ENCODE measurements at places on chromosomes 11 and 22. TPM values are rescaled to one million over a fixed set of nuclear protein-coding genes. Genes with fewer than 3 reads are reported as not detected.

DNA sequence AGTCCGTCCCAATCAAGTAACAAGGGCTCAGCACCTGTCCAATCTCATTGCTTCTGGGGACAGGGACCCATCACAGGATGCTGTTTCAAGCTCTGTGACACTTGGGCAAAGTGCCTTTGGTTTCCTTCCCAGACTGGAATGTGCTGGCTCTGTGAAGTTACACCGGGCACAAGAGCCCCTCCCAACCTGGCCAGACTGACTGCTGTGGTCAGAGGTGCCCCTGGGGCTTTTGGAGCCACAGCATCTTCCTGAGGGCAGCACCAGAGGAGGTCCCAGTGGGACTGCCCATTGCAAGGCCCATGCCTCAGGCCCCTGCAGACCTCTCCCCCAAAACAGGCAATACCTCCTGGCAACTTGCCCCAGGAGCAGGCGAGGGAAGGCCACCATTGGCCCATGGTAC lies 155.2 kb upstream of the GRK3 start:
- DNase-seq = no peak
- H3K27me3 ChIP-seq = peaks cover 6% of the 10 kb centered on the region
- no peaks in the 10 kb centered on the region for H3K36me3 ChIP-seq
- no peak overlapping the region for H3K27ac ChIP-seq
- peaks cover 4% of the 10 kb centered on the region for H3K4me1 ChIP-seq

DNA sequence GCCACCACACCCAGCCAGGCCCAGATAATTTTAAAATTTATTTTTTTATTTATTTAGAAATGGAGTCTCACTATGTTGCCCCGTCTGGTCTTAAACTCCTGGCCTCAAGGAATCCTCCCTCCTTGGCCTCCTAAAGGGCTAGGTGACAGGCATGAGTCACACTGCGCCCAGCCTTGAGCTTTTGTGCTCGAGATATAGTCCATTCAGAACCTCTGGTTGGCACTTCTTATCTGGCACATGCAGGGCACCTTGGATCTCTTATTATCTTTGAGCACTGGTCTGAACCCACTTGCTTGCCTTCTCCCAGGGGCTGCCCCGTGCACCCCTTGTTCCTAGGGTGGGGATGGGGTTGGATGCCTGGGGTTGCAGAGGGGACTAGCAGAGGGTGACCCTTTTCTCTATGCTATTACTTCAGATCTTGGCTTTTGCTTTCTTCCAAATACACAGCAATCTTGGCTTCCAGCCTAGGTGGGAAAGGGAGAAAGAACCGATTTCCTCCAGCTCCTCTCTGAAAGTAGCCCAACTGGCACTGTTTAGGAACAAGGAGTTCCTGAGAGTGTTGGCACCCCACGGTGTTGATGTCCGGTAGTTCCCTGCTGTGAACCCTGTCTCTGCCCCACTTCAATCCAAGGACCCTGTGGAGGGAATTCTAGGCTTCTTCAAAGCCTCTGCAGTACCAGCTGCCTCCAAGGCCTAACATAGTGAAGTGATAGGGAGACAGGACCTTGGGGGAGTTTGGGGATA lies 1.3 kb upstream of the SLC3A2 start:
- H3K27ac ChIP-seq = no peak overlapping the region
- no peaks in the 10 kb centered on the region for H3K27me3 ChIP-seq
- H3K4me1 ChIP-seq = peaks cover 55% of the 10 kb centered on the region
- H3K4me3 ChIP-seq = peak overlapping the region; percentile 97

DNA sequence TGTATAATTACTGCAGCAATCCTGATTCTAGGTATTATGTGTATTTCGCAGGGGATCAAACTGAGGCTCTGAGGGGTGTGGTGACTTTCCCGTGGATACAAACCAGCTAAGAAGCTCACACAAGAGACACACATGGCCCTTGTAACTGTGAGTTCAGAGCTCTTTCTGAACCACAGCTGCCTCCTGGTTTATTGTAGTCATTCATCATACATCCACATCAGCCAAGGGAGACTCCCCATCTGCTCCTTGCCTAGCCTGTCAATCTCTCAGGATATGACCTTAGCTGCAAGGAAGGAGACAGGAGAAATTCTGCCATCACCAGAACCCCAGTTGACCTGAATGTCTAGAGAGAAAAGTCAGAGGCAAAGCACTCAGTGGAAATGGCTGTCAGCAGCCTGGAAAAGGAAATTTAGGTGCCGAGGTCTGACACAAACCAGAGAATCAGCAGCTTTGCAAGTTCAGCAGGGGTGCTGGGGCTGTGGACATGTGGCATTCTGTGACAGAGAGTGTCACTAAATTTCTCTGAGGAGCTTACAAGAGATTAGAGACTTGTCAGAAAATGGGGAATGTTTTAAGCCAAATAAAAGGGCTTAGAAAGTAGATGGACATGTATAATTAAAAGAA lies 209.5 kb downstream of the AASDHPPT start:
- no peak for DNase-seq
- H3K4me1 ChIP-seq = no peaks in the 10 kb centered on the region
- no peak overlapping the region for H3K4me3 ChIP-seq
- H3K27ac ChIP-seq = no peak overlapping the region
- H3K36me3 ChIP-seq = peaks cover 1% of the 10 kb centered on the region

- no peaks in the 10 kb centered on the region for H3K4me1 ChIP-seq
- no peaks in the 10 kb centered on the region for H3K36me3 ChIP-seq
- DNase-seq = no peak
- H3K4me3 ChIP-seq = no peak overlapping the region
Observed at GRCh38 chr11:93403930-93404329, 73.4 kb downstream of the DEUP1 start.

DNA sequence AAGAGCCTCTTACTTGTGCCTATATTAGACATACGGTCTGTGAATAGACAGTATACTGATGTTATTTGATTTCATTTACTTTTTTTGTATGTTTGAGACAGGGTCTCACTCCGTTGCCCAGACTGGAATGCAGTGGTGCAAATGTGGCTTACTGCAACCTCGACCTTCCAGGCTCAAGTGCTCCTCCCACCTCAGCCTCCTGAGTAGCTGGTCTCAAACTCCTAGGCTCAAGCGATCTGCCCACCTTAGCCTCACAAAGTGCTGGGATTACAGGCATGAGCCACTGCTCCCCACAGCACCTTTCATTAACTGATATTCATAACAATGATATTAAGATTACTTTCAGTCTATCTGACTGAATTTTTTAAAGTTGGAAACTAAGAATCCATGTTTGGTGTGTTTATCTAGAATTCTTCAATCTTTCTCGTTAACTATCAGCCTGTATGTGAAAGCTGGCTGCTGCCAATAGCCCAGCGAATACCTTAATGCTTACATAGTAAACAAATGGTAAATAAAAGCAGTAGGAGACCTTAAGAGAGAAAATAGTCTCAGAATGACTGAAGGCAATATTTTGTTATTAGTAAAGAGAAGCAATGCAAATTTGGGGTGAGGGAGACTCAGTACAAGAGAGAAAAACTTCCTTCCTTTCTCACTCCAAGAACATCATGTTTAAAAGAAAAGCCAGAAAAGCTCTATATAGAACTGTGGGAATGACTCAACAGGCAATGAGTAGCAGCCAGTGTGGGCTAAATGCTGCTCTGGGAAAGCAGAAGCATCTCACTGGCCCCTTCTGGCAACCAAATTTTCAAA lies 101.9 kb downstream of the MRTFA start:
- H3K27ac ChIP-seq = peak overlapping the region; percentile 96
- DNase-seq = no peak
- H3K27me3 ChIP-seq = no peaks in the 10 kb centered on the region
- H3K4me3 ChIP-seq = peak overlapping the region; percentile 20
- peaks cover 5% of the 10 kb centered on the region for H3K36me3 ChIP-seq
- peaks cover 30% of the 10 kb centered on the region for H3K4me1 ChIP-seq

DNA sequence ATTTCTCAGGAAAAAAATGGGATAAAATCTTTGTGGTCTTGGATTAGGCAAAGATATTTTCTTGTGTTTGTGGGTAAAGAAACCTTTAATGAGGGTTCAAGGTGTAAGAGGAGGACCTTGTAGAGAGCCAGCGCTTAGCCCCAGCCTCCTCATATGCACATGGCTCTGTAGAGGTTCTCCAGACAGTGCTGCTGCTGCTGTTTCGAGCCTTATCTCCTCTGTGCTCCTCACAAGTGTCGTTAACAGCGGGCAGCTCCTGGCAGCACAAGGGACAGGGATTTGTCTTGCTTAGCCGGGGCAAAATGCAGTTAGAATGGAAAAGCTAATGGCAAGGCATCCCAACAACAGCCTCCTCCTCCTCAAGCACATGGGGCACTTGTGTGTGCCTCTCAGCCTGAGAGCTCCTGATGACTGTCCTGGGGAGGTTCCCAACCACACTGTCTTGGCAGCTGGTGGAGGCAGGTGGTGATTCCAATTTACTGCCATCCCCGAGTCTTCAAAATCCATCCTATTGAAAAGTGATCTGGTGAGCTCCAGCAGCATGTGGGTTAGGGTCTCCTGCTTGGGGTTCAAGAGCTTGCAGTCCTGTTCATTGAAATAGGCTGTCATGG lies 7.6 kb upstream of the MSANTD2 start:
- no peak overlapping the region for H3K4me3 ChIP-seq
- peaks cover 4% of the 10 kb centered on the region for H3K36me3 ChIP-seq
- no peak for DNase-seq
- H3K27me3 ChIP-seq = no peaks in the 10 kb centered on the region
- no peaks in the 10 kb centered on the region for H3K4me1 ChIP-seq

GRCh38 chr11:15569305-15570025 lies 454.7 kb downstream of the INSC start:
- peaks cover under 1% of the 10 kb centered on the region for H3K4me1 ChIP-seq
- no peaks in the 10 kb centered on the region for H3K36me3 ChIP-seq
- H3K4me3 ChIP-seq = no peak overlapping the region
- DNase-seq = no peak

RNF215 gene
- total RNA-seq = 32.5 TPM

TSSK2 gene
- not detected for total RNA-seq

DNA sequence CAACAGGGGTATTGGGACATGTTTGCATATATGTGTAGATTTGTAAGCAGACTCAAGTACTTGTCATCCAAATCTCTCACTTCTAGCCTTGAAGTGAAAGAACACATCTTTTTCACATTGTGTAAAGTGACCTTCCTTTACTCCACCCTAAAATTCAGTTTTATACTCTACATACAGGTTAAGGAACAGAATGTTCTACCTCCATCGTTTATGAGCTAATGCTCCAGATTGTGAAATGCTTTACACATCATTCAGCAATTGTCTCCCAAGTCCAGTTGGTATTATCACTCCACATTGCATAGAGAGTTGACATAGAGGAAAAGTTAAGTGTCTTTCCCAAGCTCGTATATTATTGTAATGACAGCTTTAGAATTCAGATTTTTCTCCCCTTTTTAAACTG lies 46.1 kb upstream of the BLID start:
- H3K27ac ChIP-seq = no peak overlapping the region
- peaks cover 8% of the 10 kb centered on the region for H3K4me1 ChIP-seq
- H3K36me3 ChIP-seq = no peaks in the 10 kb centered on the region
- no peak for DNase-seq

NUP50 gene
- total RNA-seq = 62.6 TPM

- peak overlapping the region; percentile 76 for H3K27ac ChIP-seq
- no peak for DNase-seq
- peaks cover 21% of the 10 kb centered on the region for H3K36me3 ChIP-seq
Observed at GRCh38 chr11:69652999-69653398, 12.0 kb downstream of the CCND1 start.

MYO7A gene
- total RNA-seq = 5.3 TPM

SCUBE1 gene
- total RNA-seq = 4.5 TPM

DNA sequence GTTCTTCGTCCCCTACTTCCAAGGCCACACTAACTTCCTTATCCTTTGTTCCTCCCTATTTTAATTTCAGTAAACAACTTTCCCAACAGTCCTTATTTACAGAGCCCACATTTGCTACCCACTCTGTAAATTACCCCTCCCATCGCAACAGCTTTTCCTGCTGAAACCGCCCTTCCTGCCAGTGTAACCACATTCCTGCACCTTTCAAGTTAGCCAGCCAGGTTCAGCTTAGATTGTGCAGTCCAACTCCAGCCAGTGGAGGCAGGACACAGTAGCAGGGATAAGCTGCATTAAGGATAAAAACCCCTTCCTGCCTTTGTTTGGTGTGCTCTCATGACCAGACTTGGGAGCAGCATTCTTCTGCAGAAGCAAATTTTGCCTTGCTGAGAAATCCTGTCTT lies 768.3 kb upstream of the ARHGAP42 start:
- no peaks in the 10 kb centered on the region for H3K36me3 ChIP-seq
- no peaks in the 10 kb centered on the region for H3K4me1 ChIP-seq
- no peak overlapping the region for H3K27ac ChIP-seq
- H3K4me3 ChIP-seq = no peak overlapping the region
- DNase-seq = no peak
- no peaks in the 10 kb centered on the region for H3K27me3 ChIP-seq

RHOD gene
- 20.6 TPM for total RNA-seq

TRAF6 gene
- total RNA-seq = 16.9 TPM

YPEL4 gene
- total RNA-seq = 0.22 TPM

GRCh38 chr11:71426413-71426812 lies 21.8 kb downstream of the DHCR7 start:
- H3K4me3 ChIP-seq = no peak overlapping the region
- no peak overlapping the region for H3K27ac ChIP-seq
- DNase-seq = no peak
- H3K4me1 ChIP-seq = no peaks in the 10 kb centered on the region

GRCh38 chr11:130945896-130946295 lies 29.6 kb upstream of the SNX19 start:
- H3K27me3 ChIP-seq = peaks cover 15% of the 10 kb centered on the region
- no peak overlapping the region for H3K4me3 ChIP-seq
- no peak overlapping the region for H3K27ac ChIP-seq
- H3K4me1 ChIP-seq = peaks cover 2% of the 10 kb centered on the region
- no peak for DNase-seq
